ENCODE measurements at places on chromosomes 6 and 20.

DNA sequence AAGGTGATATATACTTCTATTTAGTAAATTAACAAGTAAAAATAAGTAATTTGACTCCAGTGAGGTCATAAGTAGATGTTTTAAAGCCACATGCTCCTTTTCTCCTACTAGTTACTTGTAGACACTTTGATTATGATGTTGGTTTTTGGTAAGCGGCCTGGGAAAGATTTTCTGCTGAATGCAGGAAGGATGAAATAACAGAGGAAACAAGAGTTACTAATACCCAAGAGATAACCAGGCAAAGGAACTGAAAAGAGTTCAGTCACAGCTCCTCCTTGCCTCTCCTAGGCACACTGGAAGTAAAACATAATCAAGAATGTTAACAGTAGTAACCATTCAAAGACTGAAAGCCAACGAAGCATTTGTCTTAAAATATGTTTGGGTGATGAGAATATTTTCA, 203.3 kb downstream of the RNGTT start:
- DNase-seq, result no peak

DNA sequence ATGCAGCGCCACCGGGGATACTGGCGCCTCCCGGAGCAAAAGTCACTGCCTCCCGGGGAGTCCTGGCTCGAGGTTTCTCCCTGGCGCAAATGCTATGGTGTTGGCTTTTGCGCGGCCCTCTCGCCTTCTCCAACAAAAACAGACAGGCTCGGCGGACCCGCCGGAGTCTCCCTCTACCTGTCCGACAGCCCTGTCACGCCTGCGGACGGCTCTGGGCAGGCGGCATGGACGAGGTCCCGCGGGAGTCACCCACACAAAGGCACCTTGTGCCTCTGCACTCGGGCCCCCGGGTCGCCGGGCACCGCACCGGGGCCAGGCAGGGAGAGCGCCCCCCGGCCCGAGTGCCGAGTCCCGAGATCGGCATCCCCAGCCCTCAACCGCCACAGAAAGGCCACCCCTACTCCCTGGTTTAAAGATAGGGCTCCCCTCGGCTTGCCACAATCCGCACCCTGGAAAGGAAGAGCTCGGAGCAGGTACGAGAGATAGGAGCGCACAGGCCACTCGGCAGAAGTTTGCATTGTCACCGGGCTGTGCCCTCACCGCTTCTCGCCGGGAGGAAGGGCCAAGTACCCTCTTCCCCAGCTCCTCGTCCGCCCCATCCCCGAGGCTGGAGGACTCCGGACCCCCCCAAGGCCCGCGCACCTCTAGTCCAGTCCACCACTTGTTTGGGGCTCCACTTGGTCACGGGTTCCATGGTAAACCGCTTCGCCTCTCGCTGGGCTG, 903 bp downstream of the CNKSR3 start:
- DNase-seq, result no peak

- DNase-seq, result no peak
These were observed 165.9 kb upstream of the IRAK1BP1 start for GRCh38 chr6:78701407-78701806.

- DNase-seq, result no peak
These were observed 8.4 kb downstream of the PSMG4 start for GRCh38 chr6:3267162-3267561.

GRCh38 chr6:170032706-170033309, 258.1 kb downstream of the DLL1 start:
- DNase-seq, result no peak

Measured in stimulated activated CD8-positive, alpha-beta memory T cell treated with anti-CD3 and anti-CD28 coated beads, Interleukin-4, amount 100 ng/mL, for 4 hours (primary cell).